Activated T-helper 17 cell treated with anti-CD3 and anti-CD28 coated beads, Interleukin-2, amount 50 U/mL, for 72 hours (primary cell): ENCODE measurements at places on chromosomes 13 and 19. TPM values are rescaled to one million over a fixed set of nuclear protein-coding genes. Genes with fewer than 3 reads are reported as not detected.

Gene KLK12
- not detected for total RNA-seq

Gene CCDC159
- 17.4 TPM for total RNA-seq

Gene PCP2
- total RNA-seq = 3.6 TPM

Gene LHFPL6
- total RNA-seq = 7.5 TPM

Gene DNAAF3
- total RNA-seq = 0.35 TPM

Gene ZNF571
- total RNA-seq = 3.3 TPM

Gene IQCN
- total RNA-seq = 1.3 TPM

Gene LHB
- total RNA-seq = not detected

Gene KLK10
- not detected for total RNA-seq

Gene TYROBP
- not detected for total RNA-seq

Gene KLK2
- total RNA-seq = not detected

Gene CGB1
- not detected for total RNA-seq

Gene ZNF560
- total RNA-seq = not detected

Gene PSG1
- 0.45 TPM for total RNA-seq

Gene PRR22
- total RNA-seq = 9.9 TPM

Gene KRTDAP
- not detected for total RNA-seq

Gene ZNF93
- total RNA-seq = 15.6 TPM

Gene APOC1
- 0.89 TPM for total RNA-seq

Gene GNG7
- total RNA-seq = 0.29 TPM

Gene CCDC8
- total RNA-seq = not detected

Gene SHISA2
- 0.30 TPM for total RNA-seq

Gene PALM
- not detected for total RNA-seq

Gene SKA3
- 48.6 TPM for total RNA-seq

Gene SLC8A2
- 0.50 TPM for total RNA-seq

Gene MAP2K7
- total RNA-seq = 46.3 TPM

Gene ZNF844
- total RNA-seq = 1.8 TPM

Gene CBARP
- total RNA-seq = 0.77 TPM

Gene ATP4B
- not detected for total RNA-seq

Gene SHISA7
- not detected for total RNA-seq

Gene ZNF471
- 1.2 TPM for total RNA-seq

Gene CPAMD8
- total RNA-seq = 0.11 TPM

Gene FOXO1
- total RNA-seq = 48.9 TPM
